ENCODE measurements at places on chromosomes 12 and 14. TPM values are rescaled to one million over a fixed set of nuclear protein-coding genes. Genes with fewer than 3 reads are reported as not detected.

NKX2-1 gene
- not detected for total RNA-seq

TAS2R13 gene
- total RNA-seq, result 0.85 TPM

RNASE7 gene
- not detected for total RNA-seq

DPPA3 gene
- not detected for total RNA-seq

MAP3K12 gene
- total RNA-seq, result 40.3 TPM

TPPP2 gene
- not detected for total RNA-seq

CACNB3 gene
- 12.4 TPM for total RNA-seq

BDKRB2 gene
- 38.6 TPM for total RNA-seq

VWF gene
- 3.7 TPM for total RNA-seq

ABCD2 gene
- 0.09 TPM for total RNA-seq

SIX1 gene
- 2.8 TPM for total RNA-seq

GRIN2B gene
- 0.14 TPM for total RNA-seq

GARIN6 gene
- total RNA-seq, result not detected

AICDA gene
- not detected for total RNA-seq

PYGL gene
- 78.5 TPM for total RNA-seq

KLRC2 gene
- total RNA-seq, result not detected

ALX1 gene
- 2.5 TPM for total RNA-seq

KCNK10 gene
- not detected for total RNA-seq

OR4K14 gene
- total RNA-seq, result not detected

HOXC11 gene
- 0.14 TPM for total RNA-seq

MSI1 gene
- total RNA-seq, result not detected

WNT5B gene
- 14.7 TPM for total RNA-seq

HIP1R gene
- 10.7 TPM for total RNA-seq

Data from smooth muscle cell of bladder (primary cell).